ENCODE measurements at places on chromosomes 16 and 17. TPM values are rescaled to one million over a fixed set of nuclear protein-coding genes. Genes with fewer than 3 reads are reported as not detected.

Gene SPATA32
- not detected for total RNA-seq

Gene STARD3
- total RNA-seq: 55.6 TPM

Gene ZNF652
- total RNA-seq: 19.3 TPM

Gene NPIPA3
- total RNA-seq: not detected

Gene PPL
- total RNA-seq: 0.36 TPM

Gene RNF222
- not detected for total RNA-seq

Gene SULT1A4
- 0.69 TPM for total RNA-seq

Gene SCN4A
- total RNA-seq: not detected

Gene RETREG3
- total RNA-seq: 69.3 TPM

Gene RSPRY1
- 30.1 TPM for total RNA-seq

Gene DCTPP1
- total RNA-seq: 41.0 TPM

Gene TEX14
- 0.31 TPM for total RNA-seq

Gene FBXO39
- 1.2 TPM for total RNA-seq

Gene SHCBP1
- 12.7 TPM for total RNA-seq

Gene KIAA0753
- total RNA-seq: 20.1 TPM

Gene RBFOX1
- not detected for total RNA-seq

Gene PRSS53
- total RNA-seq: 0.93 TPM
